Stimulated activated CD8-positive, alpha-beta memory T cell treated with anti-CD3 and anti-CD28 coated beads, Interleukin-4, amount 100 ng/mL, for 4 hours (primary cell): ENCODE measurements at places on chromosomes 12 and 14.

DNA sequence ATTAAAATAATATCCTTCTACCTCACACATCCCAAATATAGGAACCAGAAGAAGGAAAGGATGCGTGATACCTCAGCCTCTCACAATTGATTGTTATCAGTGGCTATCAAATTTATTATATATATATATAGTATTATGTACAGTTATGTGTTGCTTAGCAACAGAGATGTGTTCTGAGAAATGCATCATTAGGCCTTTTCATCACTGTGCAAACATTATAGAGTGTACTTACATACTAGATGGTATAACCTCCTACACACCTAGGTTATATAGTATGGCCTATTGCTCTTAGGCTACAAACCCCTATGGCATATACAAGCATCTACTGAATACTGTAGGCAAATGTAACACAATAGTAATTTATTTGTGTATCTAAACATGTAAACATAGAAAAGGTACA is 34.0 kb downstream of the PYM1 start:
- no peak for DNase-seq

GRCh38 chr14:25400607-25401206 is 350.8 kb upstream of the STXBP6 start:
- no peak for DNase-seq

GRCh38 chr12:87807086-87807485 is 222.1 kb downstream of the C12orf50 start:
- no peak for DNase-seq

DNA sequence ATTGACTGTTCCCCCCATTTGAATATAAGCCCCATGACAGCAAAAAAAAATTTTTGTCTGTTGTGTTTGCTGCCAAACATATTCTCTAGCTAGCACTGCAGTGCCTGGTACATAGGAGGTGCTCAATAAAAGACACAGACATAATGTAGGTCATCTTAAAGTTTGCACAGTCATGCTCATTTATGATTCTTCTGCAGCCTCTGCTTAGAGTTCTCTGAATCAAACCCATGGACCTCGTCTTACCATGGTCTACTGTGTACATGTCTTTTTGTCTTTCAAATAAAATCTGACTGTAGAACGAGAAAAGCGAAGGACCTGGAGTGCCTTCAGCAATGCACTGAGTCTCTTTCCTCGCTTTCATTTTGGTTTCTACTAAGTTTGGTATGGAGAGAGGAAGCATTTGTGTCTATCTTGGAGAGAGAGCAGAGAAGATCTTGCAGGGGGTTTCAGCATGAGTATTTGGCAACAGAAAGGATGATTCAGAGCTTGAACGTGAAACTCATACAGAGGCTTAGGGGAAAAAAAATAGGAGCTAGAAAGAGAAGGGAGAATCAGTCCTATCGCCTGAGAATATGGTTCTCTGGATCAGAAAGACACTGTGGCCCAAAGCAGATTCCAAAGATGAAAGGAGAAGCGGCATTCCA is 38.8 kb upstream of the TMCC3 start:
- no peak for DNase-seq
